ENCODE measurements at places on chromosomes 5 and 9. TPM values are rescaled to one million over a fixed set of nuclear protein-coding genes. Genes with fewer than 3 reads are reported as not detected.

Gene GRIA1
- not detected for total RNA-seq

Gene TMEFF1
- total RNA-seq = 0.16 TPM

Gene PRRC2B
- 131 TPM for total RNA-seq

Gene LECT2
- total RNA-seq = not detected

Gene ADAMTS16
- 0.05 TPM for total RNA-seq

Gene AP3S1
- 49.4 TPM for total RNA-seq

Gene FOXD4L5
- not detected for total RNA-seq

Gene SH3GL2
- 9.6 TPM for total RNA-seq

- no peak for DNase-seq
These were observed 115.0 kb upstream of the HAND1 start for GRCh38 chr5:154593071-154593470.

GRCh38 chr9:35303567-35303966 is 141.8 kb downstream of the UNC13B start:
- DNase-seq = no peak

DNA sequence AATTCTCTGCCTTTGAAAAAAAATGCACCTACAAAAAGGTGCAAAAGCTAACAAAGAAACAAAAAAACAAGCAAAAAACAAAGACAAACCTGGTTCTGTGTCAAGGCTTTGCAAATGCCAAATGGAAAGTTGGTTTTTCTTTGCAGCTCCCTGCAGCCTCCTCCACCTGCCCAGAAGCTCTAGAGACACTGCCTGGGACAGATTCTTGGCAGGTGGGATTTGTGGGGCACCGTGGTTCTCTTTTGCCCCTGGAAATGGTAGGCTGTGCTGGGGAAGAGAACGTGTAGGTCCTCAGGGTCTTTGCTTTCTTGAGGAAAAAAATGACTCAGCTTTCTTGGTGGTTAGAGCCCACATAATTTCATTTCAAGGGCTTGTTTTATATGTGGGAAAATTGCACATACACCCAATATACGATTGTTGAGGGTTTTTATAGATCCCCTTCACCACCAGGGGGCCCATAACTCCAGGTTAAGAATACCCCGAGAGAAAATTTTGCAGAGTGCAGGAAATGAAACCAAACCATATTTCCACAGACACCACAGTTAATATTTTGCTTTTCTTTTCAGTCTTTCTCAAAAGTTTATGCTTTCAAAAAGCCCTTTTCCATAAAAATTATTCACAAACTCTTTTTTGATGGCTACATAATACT is 58.7 kb downstream of the NXNL2 start:
- DNase-seq = no peak

DNA sequence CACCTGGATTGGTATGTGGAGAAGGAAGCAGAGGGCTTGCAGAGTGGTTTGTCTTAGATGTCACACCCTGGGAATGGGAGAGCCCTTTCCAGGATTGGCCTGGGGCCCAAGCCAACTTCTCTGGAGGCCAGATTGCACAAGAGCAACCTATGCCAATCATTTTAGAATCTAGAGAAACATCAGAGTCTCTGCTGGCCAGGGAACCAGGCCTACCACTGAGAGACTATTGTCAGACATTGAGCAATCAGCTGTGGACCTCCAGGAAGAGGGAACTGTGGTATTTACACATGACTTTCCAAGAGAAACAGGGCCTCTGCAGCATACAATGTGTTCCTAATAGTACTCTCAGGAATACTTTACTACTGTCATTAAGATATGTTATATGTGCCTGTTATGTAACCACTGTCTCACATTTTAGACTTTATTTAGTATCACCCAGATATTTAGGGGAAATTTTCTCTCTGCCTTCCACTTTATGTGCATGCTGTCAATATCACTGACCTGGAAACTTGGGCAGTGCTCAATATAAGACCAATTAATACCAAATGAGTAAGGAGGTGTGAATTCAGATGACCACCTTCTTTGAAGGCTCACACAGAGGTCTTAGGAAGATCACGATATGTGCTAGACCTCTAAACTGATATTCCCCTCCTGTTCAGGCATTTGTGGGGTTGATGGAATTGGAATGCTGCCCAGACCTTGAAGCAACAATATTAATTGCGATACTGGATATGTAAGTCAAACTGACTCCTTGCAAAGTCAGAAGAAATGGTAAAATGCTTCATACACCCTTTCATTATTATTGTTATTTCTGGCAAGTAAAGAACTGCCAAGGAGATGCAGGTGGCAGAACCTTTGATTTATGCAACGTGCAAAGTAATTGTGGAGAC is 20.5 kb upstream of the CCL28 start:
- DNase-seq = peak; percentile 5

DNA sequence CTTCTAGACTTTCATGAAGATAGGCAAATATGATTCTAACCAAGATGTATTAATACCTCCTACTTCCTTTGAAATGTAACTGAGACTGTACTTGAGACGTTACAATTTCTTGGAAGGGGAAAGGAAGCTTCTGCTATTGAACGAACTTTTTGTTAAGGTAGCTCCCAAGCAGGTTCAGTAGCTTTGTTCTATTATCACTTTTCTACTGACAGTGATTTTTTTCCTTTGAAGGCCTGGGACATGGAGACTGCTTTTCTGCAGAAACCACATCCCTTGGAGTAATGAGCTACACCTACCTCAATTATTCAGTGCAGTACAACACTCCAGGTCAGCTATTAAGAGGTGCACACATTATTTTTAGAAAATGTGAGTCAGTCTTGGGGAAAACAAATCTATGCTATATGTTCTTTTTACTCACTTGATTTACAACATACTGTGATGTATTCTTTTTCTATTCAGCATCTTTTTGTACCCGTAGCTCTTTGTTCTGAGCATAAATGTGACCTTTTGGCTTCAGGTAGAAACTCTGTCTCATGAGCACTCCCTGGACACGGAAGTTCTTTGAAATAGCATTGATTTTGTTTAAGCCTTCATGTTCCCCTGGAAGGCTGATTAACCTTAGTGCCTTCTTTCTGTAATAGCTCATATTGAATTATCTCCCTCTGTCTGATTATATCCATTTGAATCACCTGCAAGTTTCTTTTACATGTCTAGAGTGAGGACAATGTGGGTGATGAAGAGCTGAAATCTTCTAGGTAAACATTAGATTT is 56.5 kb upstream of the CDKN2B start:
- DNase-seq = no peak

DNA sequence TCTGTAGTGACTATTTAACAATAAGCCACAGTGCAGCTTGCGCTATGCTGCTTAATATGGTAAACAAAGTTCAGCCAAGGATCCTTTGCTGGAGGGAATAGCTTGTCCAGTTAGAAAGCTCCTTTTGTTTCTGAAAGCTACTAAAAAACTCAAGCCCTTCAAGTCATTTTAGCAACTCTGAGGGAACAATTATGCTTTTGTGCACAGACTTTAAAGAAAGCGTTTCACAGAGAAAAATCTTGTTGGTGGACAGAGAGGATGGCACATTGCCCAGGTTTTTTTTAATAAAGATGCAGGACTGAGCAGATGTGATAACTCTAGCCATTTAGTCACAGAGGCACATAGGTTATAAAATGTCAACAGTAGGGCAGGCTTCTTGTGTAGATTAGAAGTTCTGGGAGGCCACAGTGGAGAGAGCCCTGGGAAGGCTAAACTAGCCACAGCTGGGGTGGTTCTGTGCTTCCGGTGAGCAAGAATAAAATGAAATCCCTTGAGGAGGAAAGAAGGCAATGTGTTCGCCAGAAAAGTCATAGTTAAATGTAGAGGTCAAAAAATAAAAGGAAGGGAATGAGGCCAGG is 63.4 kb downstream of the ALDH7A1 start:
- no peak for DNase-seq

GRCh38 chr9:10026443-10026984 is 586.3 kb downstream of the PTPRD start:
- DNase-seq = no peak

- no peak for DNase-seq
These were observed 4.8 kb downstream of the DNAJB5 start for GRCh38 chr9:34994260-34994899.

DNA sequence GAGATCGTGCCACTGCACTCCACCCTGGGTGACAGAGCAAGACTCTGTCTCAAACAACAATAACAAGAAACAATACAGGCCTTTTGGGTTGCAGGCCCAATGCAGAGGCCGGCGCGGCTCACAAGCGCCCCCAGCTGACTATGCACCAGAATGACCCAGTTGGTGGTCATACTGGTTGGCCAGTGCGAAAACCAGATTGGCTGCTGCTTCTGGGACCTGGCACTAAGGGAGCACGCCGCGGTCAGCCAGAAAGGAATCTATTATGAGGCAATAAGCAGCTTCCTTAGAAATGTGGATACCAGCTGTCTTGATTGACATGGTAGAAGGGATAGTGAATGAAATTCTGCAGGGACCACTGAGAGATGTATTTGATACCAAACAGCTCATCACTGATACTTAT is 35.0 kb downstream of the RANBP17 start:
- no peak for DNase-seq

DNA sequence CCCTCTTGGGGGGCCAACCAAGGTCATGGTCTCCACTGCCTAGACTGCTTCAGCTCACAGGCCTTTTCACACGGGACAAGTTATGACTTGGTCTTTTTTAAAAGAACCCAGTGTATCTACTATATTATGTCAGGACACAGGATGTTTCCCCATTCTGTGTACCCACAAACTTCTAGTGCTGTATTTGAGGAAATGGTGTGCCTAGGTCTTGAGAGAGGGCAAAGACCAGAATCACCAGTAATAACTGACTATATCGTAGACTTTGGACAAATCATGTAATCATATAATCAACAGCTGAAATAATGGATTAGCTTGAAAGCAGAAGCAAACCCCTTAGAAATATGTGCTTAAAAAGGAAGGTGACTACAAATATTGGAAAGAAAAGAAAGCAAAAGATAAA is 133.3 kb downstream of the ARL15 start:
- no peak for DNase-seq

GRCh38 chr5:94888674-94889073 is 270.2 kb downstream of the SLF1 start:
- DNase-seq = no peak

DNA sequence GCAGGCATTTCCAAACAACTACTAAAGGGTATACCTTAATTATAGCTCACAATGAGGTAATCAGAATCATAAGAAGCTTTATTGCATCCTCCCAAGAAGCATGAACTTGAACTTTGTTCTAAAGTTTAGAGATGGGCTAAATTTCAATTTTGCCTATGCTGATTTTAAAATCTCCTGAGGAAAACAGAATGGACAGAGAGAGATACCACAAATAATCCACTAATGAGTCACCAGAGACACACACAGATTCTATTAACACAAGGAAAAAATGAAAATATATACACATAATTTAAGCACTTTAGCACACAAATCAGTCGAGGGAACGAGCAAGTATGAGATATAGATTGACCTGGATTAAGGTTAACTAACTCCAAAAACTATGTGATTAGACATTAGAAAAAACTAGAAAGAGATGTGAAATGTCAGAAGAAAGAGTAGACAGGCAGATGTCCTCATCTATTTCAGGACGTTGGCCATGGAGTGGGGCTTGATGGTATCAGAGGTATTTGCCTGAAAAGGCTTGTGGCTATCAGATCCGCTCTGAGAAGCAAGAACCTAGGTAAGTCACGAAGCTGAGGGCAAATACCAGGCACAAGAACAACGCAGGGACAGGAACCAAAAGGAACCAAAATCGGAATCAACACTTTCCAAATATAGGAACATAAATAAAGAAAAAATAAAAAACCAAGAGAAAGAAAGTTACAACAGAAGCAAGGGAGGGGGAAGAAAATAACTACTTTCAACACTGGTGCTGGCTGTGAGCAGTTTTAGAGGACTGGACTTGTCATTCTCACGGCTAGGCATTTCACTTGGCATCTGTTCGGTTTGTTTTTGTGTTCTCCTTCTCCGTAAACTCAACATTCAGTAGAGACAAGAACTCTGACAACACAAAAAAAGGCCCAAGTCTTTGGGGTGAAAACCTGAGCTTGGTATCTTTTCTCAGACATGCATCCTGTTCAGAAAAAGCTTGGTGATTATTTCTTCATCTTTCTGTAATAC is 294.6 kb upstream of the PUM3 start:
- no peak for DNase-seq

DNA sequence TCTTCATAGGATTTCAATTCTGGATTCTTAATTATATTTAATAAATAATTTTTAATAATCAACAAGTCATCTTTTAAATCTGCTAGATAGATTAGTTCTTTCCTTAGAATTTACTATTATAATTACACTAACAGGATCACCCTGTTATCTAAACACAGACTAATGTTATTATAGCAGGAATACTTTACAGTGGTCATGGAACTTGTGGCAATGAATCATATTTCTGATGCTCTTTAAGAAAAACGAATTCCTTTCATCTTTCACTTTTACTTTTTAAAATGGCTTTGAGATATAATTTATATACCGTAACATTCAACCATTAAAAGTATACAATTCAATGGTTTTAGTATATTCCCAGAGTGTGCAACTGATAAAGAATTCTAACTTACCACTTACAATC is 29.7 kb upstream of the CDK5RAP2 start:
- DNase-seq = no peak

DNA sequence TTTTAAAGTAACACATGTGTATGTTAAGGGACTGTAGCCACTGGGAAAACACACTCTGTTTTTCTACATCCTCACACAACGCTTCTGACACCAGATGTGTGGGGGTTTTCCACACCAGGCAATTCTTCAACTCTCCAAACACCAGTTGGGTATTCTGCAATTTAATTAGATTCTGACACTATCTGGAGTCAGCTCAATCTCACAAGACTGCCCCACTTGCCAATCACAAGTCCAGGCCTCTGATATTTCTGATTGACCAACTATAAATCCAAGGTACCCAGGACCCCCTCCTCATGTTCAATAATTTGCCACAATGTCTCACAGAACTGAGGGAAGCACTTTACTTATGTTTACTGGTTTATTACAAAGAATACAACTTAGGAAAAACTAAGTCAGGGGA is 60.5 kb upstream of the CTXN3 start:
- no peak for DNase-seq

- DNase-seq = no peak
These were observed 482.1 kb upstream of the ZNF608 start for GRCh38 chr5:125228363-125229070.

DNA sequence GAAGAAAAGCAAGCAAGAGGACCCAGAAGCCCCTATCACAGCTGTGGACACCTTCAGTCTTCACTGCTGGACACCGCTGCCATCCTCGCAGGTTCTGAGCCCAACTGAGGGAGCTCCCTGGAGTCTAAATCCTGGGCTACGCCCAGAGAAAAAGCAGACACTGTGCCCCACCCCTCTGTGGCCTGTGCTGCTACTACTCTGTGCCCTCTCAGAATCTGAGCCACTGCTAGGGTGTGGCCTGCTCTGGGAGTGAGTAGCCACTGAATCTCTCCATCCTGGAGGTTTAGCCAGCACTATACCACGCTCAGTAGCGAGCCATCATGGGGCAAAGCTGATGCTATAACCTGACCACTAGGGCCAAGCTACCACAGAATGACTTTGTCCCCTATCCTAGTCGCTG is 338.2 kb downstream of the NPR3 start:
- no peak for DNase-seq

DNA sequence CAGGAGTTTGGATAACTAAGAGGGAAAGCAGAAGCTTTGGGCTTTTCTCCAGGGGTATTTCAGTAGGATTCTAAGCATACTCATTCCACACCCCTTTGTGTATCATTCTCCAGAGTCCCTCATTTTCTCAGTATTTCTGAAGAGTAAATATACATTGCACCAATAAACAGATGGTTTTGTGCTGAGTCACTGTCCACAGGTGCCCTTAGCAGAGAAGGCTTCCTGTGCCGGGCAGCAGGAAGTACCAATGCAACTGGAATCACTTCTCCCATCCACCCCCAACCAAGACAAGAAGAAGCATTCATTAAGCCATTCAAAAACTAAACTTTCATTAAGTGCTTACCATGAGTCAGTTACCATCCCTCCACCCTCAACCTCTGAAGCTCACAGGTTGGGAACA is 3.6 kb upstream of the CCNJL start:
- no peak for DNase-seq

- no peak for DNase-seq
These were observed 42.6 kb downstream of the NEK6 start for GRCh38 chr9:124300312-124300711.
